A673 (cell line): ENCODE measurements at places on chromosomes 1 and 21. TPM values are rescaled to one million over a fixed set of nuclear protein-coding genes. Genes with fewer than 3 reads are reported as not detected.

- DNase-seq: peak; percentile 70
These were observed 773 bp downstream of the CNST start for GRCh38 chr1:246566813-246567645.

- no peak for DNase-seq
These were observed 291.6 kb downstream of the PLPP3 start for GRCh38 chr1:56287721-56288120.

- DNase-seq: no peak
These were observed 118.2 kb downstream of the MAGI3 start for GRCh38 chr1:113508364-113509164.

DNA sequence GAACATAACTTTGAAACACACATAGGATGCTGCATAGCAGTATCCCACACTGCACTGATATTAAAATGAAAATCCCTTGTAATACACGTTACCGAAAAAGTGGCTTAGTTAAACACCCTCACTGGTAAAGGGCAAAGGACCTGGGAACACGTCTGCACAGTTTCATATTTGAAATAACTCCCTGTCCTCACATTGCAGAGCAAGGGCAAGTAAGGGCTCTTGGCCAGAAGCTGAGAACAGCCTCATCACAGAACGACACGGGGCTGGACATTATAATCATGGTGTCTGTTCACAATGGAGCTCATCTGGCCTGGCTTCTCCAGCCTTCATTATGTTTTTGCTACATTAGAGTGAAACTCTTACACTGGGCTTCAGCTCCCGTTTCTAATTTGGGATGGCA is 207.0 kb downstream of the PCP4 start:
- no peak for DNase-seq

MFSD2A gene
- 6.8 and 7.4 TPM in 2 replicates for total RNA-seq

BEND5 gene
- 6.2 and 8.9 TPM in 2 replicates for total RNA-seq

- no peak for DNase-seq
These were observed 15.3 kb downstream of the AGPAT3 start for GRCh38 chr21:43880111-43880985.

DNA sequence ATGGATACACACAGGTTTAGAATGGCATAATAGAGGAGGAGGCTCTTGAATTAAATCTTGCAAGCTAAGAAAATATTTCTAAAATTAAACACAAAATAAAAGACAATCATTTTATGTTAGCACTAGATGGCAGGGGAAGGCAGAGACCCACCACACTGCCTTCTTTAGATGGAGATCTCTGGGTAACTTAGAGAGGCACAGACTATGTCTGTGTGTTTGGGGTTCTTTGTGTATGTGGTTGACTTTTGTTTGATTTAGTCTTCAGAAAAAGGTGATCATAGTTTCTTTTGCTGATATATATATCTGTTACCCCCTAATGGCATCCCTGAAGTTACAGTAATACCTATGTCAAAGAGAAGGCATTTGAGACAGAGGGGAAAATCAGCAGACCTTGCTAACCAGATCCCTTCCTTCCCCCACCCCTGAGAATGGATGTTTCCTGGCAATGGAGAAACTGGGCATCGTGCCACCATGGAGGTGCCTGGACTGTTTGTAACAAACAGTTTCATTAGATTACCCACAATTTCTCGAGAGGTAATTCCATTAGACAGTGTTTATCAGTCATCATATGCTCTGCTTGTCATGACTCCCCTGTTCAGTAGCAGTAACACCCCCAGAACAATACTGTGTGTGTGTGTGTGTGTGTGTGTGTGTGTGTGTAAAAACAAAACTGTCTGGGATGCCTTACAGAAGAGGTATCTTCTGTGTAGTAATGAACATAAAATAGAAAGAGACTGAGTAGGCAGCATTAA is 228.3 kb upstream of the DEPDC1 start:
- peak; percentile 5 for DNase-seq

GRCh38 chr21:22223385-22223784 is 1225.2 kb downstream of the NCAM2 start:
- peak; percentile 18 for DNase-seq

EPHX1 gene
- 22.4 and 22.8 TPM in 2 replicates for total RNA-seq

CEP104 gene
- 47.9 and 50.8 TPM in 2 replicates for total RNA-seq

DNA sequence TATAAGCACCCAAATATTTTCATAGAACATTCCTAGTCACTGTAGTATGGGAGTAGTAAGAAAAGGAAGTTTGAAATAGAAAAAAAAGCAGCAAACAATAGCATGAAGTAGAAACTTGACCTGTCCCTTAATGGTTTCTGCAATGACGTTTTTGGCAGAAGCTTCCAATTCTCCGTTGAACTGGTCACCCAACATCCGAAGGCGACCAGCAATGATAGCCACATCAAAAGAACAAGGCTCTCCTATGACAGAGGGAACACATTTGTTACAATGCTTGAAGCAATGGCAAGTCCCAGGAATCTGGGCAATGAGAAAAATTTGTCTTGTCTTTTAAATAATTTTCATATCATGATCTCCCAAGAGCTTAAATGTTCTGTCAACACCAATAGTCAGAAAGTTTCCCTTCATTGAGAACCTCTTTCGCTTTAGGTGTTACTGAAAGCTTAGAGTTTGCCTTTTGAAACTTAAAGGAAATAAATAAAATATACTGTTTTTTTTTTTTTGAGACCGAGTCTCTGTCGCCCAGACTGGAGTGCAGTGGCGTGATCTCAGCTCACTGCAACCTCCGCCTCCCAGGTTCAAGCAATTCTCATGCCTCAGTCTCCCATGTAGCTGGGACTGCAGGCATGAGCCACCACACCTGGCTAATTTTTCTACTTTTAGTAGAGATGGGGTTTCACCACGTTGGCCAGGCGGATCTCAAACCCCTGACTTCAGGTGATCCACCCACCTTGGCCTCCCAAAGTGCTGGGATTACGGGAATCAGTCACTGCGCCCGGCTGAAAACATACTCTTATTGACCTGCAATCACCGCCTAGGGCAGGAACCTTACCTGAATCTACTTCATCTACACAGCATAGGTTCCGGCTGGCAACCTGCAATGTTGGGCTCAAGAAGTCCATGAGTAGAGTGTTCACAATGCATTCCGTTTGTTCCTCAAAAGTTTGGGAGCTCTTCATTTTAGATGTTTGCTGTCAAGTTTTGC is 672 bp downstream of the BCL2L15 start:
- DNase-seq: no peak

GRCh38 chr1:41465741-41466140 is 18.7 kb downstream of the EDN2 start:
- DNase-seq: no peak

ADGRL4 gene
- not detected in 2 replicates for total RNA-seq

GRCh38 chr1:218284377-218284916 is 646 bp upstream of the RRP15 start:
- DNase-seq: no peak

- no peak for DNase-seq
These were observed 1065.8 kb upstream of the B3GALT2 start for GRCh38 chr1:194252199-194252598.

- no peak for DNase-seq
These were observed 102.7 kb upstream of the C21orf91 start for GRCh38 chr21:17921579-17922530.

PLEKHA6 gene
- total RNA-seq: 0.58 and 0.70 TPM in 2 replicates

KIAA1614 gene
- total RNA-seq: 0.67 and 0.94 TPM in 2 replicates

- DNase-seq: peak; percentile 72
These were observed 5.3 kb downstream of the HES2 start for GRCh38 chr1:6414443-6414844.

DNA sequence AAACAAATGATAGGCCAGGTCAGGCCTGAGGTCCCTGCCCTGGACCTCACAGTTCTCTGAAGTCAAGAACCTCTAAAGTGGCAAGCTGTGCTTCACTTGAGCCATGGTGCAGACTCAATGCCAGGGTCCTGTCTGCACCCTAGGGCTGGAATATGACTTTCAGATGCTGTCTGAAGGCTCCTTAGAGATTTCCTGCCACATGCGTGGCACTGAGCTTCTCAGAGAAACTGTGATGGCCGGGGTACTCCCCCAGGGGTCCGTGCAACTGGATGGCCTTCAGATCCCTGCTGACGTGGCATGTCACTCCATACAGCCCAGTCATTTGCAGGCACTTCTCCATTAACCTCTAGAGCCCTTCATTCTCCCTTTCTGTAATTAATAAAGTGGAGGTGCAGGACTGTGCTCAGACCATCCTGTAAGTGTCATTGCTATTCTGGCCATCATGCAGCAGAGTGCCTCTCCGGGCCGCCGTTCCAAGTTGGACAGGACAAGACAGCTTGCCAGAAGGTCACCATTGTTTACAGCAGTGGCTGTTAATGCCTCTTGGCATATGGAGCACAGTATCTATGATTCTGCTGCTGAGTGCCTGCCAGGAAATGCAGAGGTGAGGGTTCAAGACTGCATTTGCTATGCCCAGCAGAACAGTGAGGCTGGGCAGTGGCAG is 205.1 kb upstream of the COA6 start:
- DNase-seq: no peak

LPAR3 gene
- total RNA-seq: 0.13 TPM in 1 of 2 replicates, not detected in the other

GRCh38 chr1:1869469-1869868 is 21.4 kb downstream of the GNB1 start:
- DNase-seq: no peak

NT5C1A gene
- total RNA-seq: not detected in 2 replicates

ITPKB gene
- total RNA-seq: 12.5 and 14.1 TPM in 2 replicates

SNX7 gene
- total RNA-seq: 4.4 and 5.7 TPM in 2 replicates

RIMS3 gene
- 9.9 and 21.5 TPM in 2 replicates for total RNA-seq

DNA sequence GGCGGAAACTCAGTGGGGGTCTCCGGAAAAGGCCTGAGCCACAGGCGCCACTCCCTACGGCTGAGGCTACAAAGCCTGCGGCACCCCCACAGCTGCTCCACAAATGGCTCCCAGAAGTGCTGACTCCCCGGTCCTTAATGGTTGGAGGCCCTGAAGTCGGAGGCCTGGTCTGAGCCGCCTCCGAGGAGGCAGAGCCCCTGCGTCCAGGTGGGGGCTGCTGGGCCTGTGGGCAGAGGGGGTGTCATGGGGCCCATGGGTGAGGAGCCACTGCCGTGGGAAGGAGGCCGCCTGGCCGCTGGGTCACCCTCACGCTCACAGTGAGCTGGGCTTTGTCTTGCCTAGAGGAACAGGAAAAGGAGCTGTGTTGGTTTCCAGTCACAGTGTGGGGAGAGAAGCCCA is 12.4 kb upstream of the COL18A1 start:
- no peak for DNase-seq

GRCh38 chr21:24428591-24429199 is 1178.6 kb downstream of the MRPL39 start:
- DNase-seq: no peak
